GM19239 (cell line): ENCODE measurements at places on chromosomes 13 and 19.

- no peak for DNase-seq
These were observed 2.7 kb upstream of the RASAL3 start for GRCh38 chr19:15466851-15467733.

- DNase-seq = no peak
These were observed 842.7 kb upstream of the SLC10A2 start for GRCh38 chr13:103908911-103909310.

GRCh38 chr13:44730099-44730498, 154.0 kb upstream of the TSC22D1 start:
- no peak for DNase-seq

GRCh38 chr13:27264181-27264580, 6.4 kb upstream of the RASL11A start:
- DNase-seq = no peak

DNA sequence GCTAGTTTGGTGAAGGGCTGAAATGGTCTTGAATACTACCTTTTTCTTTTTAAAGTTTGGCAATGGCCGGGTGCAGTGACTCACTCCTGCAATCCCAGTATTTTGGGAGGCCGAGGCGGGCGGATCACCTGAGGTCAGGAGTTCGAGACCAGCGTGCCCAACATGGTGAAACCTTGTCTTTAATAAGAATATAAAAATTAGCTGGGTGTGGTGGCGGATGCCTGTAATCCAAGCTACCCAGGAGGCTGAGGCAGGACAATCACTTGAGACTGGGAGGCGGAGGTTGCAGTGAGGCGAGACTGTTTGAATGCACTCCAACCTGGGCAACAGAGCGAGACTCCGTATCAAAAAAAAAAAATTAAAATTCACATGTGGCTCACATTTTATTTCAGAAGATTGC, 880 bp upstream of the ZNF723 start:
- DNase-seq = no peak

DNA sequence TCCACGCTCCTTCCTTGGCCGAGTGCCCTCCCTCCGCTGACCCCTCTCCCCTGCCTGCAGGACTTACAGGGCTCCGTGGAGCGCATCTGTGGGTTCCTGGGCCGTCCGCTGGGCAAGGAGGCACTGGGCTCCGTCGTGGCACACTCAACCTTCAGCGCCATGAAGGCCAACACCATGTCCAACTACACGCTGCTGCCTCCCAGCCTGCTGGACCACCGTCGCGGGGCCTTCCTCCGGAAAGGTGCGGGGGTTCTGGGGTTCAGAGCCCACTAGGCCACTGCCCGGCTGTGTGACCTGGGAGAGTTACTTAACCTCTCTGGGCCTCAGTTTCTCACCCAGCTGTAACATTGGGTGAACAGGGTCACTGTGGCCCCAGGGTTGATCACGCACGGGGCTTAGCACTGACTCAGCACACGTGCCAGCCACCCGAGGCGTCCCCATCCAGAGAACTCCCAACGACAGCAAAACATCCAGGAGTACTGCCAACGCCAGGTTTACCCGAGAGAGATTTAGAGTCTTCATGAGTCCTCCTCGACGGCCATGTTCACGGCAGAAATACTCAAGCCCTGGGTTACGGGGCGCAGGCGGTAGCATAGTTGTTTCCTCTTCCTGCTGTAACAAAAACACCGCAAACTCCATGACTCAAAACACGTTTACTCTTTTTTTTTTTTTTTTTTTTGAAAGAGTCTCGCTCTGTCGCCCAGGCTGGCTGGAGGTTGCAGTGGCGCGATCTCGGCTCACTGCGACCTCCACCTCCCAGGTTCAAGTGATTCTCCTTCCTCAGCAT, 9.7 kb upstream of the SPACA4 start:
- no peak for DNase-seq

DNA sequence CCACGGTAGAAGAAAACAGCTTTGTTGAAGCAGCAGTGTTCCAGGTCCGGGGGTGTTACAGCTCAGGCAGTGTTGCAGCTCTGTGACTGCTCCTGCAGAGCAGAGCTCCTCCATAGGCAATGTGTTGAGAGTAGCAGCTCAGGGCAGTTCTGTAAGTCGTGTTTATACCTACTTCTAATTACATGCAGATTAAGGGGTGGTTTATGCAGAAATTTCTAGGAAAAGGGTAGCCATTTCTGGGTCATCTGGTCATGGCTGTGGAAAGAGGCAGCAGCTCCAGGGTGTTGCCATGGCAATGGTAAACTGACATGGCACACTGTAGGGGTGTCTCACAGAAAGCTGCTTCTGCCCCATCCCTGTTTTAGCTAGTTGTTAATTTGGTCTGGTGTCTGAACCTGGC, 316.4 kb downstream of the GPC5 start:
- DNase-seq = no peak
